ENCODE measurements at places on chromosomes 5 and 9. TPM values are rescaled to one million over a fixed set of nuclear protein-coding genes. Genes with fewer than 3 reads are reported as not detected.

Gene CCL27
- polyA plus RNA-seq = 0.17 TPM

Gene MLLT3
- 10.0 TPM for polyA plus RNA-seq

Gene PDCD1LG2
- polyA plus RNA-seq = 17.5 TPM

Gene ABLIM3
- 71.1 TPM for polyA plus RNA-seq

GRCh38 chr9:100731557-100731956 is 153.7 kb downstream of the CAVIN4 start:
- no peak overlapping the region for H3K27ac ChIP-seq
- no peaks in the 10 kb centered on the region for H3K36me3 ChIP-seq
- DNase-seq = no peak
- no peak overlapping the region for H3K4me3 ChIP-seq
- H3K27me3 ChIP-seq = no peaks in the 10 kb centered on the region

DNA sequence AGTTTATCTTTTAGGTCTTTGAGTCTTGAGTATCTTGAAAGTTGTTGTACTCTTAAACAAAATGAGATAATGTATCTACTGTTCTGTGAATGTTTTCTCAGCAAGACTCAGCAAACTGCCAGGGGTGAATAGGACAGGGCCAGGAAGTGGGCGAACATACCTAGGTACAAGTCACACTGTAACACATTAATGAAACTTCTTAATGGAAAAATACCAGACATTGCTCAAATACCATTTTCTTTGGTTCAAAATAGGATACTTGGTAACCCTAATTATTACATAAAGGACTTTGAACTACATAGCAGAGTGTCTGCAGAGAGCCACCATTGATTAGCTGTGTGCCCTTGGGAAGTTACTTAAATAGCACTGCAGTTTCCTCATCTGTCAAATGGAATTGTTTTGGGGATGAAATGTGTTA is 197.5 kb downstream of the ARHGEF28 start:
- H3K4me1 ChIP-seq = peaks cover 29% of the 10 kb centered on the region
- DNase-seq = peak; percentile 48
- H3K4me3 ChIP-seq = no peak overlapping the region
- no peak overlapping the region for H3K27ac ChIP-seq
- no peaks in the 10 kb centered on the region for H3K36me3 ChIP-seq

- H3K27ac ChIP-seq = no peak overlapping the region
- no peaks in the 10 kb centered on the region for H3K4me1 ChIP-seq
- H3K4me3 ChIP-seq = no peak overlapping the region
- no peaks in the 10 kb centered on the region for H3K36me3 ChIP-seq
Measured at GRCh38 chr5:124044613-124045012, 532.6 kb downstream of the CSNK1G3 start.

Measured in IMR-90 (cell line).